WTC11 (cell line): ENCODE measurements at places on chromosomes 16 and 17.
A peak's percentile ranks its signal among the peaks of the same experiment; 100 is the strongest.

DNA sequence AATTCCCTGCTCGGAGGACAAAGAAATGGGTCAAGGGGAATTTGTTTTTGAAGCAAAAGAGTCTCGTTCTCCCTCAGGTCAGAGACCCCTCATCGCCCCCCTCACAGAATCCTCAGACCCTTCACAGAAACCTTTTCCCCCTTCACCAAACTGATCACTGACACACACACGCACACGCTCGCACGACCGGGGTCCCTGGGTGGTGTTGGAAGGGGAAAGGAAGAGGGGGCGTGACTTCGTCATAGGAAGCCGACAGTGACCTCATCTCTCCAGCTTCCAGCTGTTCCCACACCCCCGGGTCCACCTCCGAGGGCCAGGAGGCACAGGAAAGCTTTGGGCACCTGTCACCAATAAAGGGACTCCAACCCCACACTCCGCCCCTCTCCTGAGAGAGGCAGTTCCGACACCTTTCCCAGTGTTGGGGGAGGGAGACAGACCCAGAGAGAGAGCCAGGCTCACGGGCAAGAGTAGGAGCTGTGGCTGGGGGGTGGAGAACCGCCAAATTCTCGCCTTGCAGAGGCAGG is 1.2 kb downstream of the ASGR1 start:
- peak; percentile 54 for DNase-seq

DNA sequence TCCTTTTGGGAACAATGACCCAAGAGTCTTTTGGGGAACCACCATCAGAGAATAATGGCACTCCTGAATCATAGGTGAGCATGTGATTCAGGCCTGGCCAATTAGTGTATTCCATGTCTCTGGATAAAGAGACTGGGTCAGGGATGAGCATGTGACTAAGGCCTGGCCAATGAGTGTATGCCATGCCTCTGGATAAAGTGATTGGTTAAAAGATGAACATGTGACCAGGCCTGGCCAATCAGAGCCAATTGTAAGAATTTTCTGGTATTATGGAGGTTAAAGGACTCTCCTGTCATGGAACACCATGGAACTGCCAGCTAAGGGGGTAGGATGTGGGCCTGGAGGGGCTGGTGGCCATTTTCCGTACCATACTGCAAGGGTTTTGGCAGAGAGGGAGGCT is 194.3 kb downstream of the C16orf78 start:
- no peak for DNase-seq

- DNase-seq: no peak
Measured at GRCh38 chr17:16512011-16512410, 20.0 kb upstream of the LRRC75A start.

- DNase-seq: peak; percentile 76
Measured at GRCh38 chr17:64336760-64337413, 53.8 kb downstream of the PECAM1 start.

DNA sequence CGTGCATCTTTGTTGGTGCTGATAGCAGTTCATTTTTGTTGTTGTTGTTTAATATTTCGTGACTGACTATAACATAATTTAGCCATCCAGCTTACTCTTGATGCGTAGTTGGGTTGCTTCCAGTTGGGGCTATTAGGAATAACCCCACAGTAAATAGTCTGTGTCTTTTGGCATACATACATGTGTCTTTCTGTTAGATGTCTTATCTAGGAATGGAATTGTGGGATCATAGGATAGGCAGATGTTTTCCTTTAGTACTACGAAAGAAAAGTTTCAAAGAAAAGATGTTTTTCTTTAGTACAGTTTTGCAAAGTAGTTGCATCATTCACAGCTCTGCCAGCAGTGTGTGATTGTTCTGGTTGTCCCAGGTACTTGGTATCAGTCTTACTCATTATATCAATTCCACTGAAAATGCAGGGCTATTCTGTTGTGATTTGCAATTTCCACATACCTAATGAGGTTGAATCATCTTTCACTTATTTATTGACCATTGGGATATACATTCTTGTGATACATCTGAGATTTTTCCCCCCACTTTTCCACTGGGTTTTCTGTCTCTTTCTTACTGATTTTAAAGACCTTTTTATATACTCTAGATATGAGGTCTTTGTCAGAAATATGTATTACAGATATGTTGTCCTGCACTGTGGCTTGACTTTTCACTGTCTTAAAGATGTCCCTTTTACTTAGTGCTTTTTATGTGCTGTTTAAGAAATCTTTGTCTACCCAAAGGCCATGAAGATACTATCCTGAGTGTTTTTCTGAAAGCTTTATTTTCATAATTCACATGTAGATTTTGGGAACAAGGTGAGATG is 173.3 kb downstream of the MRTFB start:
- no peak for DNase-seq
